ENCODE measurements at places on chromosomes 1 and 21.

GRCh38 chr1:81149649-81150325 is 650.9 kb upstream of the ADGRL2 start:
- no peak for DNase-seq

DNA sequence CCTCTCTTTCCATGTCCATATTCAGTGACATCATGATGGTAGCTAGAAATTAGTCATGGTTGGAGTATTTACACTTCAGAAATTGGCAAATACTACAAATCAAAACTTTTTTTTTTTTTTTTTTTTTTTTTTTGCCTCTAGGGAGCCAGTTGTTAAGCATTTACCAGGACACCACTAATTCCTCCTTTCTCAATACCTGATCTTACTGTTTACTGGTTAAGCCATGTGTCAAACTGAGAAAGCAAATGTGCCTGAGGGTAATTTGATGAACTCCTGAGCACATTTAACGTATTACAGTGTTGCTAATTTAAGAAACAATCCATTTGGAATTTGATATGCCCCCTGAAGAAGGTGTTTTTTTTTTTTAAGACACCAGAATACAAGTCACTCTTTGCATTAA is 94.4 kb downstream of the DNM3 start:
- no peak for DNase-seq

- no peak for DNase-seq
Observed at GRCh38 chr21:17783481-17784179, 35.5 kb downstream of the C21orf91 start.

DNA sequence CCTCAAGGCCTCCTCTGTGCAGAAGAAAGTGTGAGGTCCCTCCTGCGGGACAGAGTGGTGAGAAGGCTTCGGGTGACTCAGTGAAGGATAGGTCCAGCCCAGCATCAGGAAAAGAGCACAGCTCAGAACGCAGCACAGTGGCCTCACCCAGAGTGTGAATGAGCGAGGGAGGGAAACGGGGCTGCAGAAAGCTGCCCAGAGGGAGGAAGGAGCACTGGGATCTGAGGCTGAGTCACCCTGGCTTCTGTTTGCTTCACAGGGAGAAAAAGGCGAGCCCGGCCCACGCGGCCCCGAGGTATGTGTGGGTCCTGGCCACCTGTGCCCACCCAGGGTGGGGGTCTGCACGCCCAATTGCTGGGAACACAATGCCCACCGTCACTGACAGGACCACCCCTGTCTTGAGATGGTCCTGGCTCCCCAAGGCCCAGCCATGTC is 24.3 kb downstream of the COL6A2 start:
- DNase-seq = no peak

GRCh38 chr1:243718893-243719292 is 131.2 kb downstream of the AKT3 start:
- no peak for DNase-seq

DNA sequence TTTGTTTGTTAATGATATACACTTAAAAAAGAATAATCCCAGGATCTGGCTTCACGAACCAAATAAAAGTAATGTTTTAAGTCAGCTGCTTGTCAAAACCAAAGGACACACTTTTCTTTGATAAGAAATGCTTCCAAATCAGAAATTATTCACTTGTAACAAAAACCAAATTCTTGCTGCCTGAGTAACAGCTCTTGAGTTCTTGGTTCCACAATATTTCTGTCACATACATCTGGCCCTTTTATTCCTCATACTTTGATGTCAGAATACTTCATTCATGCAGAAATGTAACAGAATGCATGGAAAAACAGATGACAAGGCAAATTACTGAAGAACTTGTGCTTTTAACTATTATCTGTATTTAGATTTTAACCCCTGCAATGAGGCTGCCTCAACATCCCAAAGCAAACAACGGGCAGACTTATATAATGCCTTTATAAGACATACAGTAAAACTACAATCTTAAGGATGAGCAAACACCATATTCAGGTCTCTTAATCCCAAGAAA is 1.5 kb downstream of the VAMP4 start:
- DNase-seq = no peak

DNA sequence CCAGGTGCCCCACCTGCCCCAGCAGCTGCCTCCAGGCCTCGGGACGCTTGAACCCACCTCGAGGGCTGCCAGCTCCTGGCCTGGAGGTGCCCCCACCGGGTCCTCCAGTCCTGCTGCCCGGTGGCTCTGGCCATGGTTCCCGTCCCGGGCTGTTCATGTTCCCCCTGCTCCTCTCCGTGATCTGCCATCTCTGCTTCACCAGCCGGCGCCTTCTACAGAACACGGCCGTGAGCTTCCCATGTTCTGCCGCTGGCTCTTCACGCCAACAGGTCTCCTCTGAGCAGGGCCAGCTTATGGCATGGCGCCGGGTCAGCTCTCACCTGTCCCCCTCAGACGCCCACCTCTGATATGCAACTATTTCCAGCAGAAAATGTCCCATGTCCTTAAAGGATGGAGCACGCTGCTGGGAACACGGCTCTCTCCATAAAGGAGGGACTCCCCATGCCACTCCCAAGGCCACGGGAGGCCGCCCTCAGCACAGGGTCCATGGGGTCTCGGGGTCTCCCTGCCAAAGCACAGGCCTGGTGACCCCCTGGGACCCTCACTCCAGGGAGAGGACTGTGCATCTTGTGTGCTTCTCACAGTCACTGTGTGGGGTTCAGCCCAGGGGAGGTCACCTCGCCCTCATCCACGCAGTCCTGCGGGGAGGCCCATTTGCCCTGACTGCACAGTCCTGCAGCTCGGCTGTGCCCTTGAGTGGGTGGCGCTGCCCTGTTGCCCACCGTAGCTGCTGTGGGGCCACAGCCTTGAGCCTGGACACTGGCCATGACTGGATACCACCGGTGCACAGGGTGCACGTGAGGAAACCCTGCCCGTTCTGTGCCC is 36.7 kb downstream of the COL18A1 start:
- DNase-seq = no peak

- no peak for DNase-seq
Observed at GRCh38 chr1:56204206-56204605, 375.2 kb downstream of the PLPP3 start.

GRCh38 chr1:226892524-226892875 is 22.1 kb downstream of the PSEN2 start:
- no peak for DNase-seq

DNA sequence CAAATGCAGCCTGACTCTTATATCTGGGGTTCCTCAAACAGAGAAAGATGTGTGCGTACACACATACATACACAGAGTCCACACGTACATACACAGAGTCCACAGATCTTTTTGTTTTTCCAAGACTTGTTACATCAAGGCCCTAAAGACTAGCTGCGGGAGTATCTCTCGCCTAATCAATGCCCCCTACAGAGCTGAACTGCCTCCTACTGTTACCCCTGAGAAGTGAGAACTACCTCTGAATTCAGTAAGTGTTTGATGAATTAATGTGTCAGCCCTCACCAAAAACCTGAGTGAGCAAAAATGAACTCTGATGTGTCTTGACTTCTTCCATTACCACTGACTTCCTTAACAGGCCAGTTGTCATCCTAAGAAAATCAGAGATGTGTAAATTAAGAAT is 351.2 kb downstream of the HHIPL2 start:
- DNase-seq = no peak

DNA sequence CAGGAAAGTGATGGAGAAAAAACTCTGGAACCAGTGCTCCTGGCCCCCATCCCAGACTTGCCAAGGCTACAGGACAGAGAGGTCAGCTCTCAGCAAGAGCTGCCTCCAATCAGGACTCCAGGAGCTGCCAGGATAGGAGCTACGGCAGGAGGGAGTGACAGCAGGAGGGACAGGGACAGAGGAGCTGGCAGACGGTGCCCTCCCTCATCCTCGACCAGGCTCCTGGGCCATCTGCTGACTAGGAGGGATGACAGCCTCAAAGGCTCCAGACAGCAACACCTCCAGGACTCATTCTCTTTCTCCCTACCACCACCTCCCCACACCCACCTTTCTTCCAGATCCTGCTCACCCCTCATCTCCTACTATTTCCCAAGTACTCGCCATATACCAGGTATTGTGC is 22.7 kb downstream of the DLGAP3 start:
- no peak for DNase-seq

DNA sequence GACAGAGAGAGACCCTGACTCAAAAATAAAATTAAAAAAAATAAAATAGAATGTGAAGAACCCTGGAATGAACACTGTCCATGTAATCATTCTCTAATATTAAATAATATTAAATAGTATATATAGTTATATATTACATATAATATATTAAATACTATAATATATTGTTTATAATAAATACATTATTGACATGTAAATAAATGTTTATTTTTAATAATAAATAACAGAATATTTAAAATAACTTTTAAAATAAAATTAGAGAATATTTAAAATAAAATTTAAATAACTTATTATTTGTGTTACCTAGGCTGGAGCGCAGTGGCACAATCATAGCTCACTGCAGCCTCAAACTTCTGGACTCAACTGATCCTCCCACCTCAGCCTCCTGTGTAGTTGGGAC is 32.1 kb downstream of the TRAF5 start:
- DNase-seq = no peak

DNA sequence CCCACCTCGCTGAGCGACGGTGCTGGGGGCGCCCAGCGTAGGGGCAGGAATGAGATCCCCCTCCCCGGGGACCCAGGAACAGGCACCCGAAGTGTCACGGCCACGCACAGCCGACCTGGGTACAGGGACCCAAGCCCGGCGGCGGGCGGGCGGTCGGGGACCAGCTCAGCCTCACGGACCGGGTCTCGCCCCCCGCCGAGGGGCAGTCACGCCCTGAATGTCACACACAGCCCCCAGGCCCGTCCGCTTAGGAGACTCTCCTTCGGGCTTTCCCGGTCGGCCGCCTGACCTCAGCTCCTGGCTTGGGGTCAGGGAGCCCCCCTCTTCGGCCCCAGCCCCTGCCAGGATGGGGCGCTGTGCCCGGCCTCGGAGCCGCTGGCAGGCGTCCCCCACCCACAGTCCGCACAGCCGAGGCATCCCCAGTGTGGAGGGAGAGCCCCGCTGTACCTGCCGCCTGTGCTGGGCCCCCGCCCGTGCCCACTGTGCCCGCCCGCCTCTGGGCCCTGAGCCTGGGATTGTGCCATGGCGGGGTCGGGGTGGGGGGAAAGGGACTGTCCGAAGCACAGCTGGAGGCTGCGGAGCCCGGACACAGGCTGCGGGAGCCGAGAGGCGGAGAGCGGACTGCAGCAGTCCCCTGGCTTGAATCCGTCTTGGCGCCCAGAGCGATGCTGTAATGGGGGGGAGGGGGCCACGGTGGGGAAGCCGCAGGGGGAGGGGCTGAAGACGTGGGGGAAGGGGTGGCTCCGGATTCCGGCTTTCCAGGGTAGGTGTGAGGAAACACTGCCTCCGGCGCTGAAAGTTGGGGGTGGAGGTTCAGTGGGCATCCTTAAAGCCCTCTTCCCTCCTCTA is 627 bp upstream of the DLGAP3 start:
- DNase-seq = peak; percentile 27

GRCh38 chr1:216686860-216687766 is 36.1 kb downstream of the ESRRG start:
- DNase-seq = no peak

All from KBM-7 (cell line).